Esophagus muscularis mucosa (tissue), 4 donors: ENCODE measurements at places on chromosomes 2 and 18. TPM values are rescaled to one million over a fixed set of nuclear protein-coding genes. Genes with fewer than 3 reads are reported as not detected.

DNA sequence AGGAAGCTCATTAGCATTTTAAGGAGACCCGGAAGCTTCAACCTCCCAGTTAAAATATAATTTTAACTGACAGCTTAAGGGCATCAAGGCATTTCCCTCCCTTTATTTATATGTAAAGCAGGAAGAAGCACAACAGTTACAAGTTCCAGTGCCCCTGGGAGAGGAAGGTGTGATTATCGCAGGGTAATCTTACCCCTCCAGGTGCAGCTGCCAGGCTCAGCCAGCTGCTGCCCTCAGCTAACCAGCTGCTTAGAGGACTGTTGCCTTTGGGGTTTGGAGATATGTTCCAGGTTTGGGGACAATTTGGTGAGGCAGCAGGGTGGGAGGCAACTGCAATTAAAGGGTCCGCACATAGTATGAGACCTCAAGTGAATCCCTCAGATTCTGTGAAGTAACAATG lies 55.3 kb upstream of the SETBP1 start:
- DNase-seq = no peak

DNA sequence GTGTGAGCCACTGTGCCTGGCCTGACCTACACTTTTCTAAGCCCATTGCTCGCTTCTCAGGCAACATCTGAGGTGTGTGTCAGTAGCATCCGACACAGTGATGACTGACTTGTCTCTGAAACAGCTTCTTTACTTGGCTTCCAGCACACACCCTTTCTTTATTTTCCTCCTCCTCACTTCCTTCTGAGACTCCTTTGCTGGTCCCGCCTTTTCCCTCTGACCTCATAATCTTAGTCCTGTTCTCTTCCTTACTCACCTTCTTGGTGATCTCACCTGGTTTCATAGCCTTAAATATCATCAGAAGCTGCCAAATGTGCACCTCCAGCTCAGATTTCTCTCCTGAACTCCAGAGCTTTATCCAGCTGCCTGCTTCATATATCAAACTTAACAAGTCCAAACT lies 66.6 kb upstream of the PELI1 start:
- no peak for DNase-seq

DNA sequence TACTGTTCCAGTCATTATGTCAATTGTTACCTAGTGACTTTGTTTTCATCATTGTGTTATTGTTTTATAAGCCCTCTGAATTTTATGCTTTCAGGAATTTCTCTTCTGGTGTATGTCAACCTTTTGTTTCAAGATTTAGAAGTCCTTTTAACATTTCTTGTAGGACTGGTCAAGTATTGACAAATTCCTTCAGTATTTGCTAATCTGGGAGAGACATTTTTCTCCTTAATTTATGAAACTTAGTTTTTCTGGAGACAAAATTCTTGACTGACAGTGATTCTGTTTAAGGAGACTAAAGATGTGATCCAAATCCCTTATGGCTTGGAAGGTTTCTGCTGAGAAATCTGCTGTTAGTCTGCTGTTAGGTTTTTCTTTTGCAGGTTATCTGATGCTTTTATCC lies 84.9 kb upstream of the NT5C1B start:
- no peak for DNase-seq

DNA sequence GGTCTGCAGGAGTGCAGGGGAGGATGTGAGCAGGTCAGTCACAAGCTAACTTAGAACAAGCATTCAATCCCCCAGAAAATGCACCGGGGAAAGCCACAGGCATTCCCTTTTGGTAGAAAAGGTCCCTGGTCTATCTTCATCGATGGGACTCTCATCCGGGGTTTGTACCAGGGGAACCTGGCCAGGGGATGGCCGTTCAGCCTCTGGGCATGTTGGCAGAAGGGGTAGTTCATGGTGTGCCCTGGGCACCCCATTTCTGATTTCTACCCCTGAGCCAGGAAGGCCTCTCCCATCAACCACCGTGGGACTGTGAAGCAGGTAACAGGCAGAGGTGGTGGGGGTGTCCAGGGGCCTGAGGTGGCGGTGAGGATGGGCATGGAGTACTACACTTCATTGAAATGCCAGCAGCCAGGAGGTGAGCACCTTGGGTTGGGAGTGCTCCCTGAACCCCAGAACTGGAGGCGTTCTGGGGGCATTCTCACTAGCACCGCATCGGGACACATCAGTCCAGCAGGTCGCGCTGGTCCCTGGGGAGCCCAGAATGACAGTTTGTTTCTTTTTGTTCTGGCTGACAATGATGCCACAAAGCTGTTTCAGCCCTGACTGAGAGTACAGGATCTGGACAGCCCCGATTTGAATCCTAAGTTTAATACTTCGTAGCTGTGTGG lies 172.3 kb downstream of the SMAD7 start:
- DNase-seq = no peak

DNA sequence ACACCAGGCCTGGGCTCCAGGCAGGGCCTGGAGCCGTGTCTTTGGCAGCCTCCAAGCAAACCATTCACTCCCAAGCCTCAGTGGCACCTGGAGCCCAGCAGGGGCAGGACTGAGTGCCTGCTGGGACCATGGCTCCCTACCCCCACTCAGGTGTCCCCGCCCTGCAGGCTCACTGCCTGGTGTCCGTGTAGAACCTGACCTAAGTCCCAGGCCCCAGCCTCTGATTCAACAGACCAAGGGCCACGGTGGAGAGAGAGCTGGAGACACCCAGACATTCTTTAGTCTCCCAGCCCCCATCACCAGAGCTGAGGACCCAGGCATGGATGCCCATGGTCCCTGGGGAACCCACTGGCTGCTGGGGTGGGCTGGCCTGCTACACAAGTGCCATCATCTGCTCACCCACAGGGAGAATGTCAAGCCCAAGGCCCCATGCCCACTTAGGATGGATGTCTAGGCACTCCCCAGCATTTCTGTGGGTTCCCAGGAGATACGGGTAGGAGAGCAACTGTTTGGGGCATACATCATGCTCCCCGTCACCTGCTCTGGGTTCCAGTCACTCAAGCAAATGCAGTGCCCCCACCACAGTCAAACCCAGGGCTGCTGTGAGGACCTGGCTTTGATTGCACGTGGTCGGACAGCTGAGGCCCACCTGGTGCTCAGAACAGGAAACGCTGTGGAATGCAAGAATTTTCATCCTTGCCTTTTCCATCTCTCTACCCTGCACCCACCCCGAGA lies 42.9 kb upstream of the ATG16L1 start:
- no peak for DNase-seq

- no peak for DNase-seq
Observed at GRCh38 chr2:160322320-160322719, 122.2 kb upstream of the ITGB6 start.

DNA sequence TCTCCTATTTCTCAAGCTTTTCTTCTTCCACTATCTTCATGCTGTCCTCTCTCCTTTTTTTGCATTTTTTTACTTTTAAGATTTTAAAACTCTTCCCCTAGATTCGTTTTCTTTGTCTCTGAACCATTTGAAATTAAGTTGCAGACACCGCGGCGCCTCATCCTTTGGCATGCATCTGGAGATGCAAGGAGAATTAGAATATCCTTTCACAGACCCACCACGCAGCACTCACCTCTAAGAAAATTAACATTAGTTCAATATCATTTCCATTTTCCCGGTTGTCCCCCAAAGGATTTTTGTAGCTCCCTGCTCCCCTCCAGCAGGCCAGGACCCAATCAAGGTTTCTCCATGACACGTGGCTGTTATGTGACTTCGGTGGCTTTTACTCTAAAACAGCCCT lies 88.8 kb downstream of the C1QL2 start:
- no peak for DNase-seq

DNA sequence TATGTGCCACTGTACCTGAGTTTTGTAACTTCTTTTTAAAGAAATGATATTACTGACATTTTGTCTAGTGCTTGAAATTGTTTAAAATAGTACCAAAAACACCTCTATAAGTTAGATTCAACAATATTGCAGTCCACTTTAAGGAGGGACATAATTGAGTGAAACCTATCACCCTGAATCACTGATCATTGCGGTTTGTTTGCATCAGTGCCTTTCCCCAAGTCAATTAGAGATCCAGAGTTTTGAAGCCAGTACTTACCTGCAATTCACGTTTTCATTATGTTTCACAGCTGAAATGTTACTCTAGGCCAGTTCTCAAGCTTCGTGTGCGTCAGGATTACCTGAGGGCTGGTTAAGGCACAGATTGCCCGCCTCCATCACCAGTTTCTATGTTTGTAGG lies 26.6 kb upstream of the DLX1 start:
- no peak for DNase-seq

GRCh38 chr18:48814490-48815178 lies 136.1 kb downstream of the SMAD7 start:
- DNase-seq = no peak

GRCh38 chr2:88236666-88237065 lies 66.5 kb downstream of the THNSL2 start:
- DNase-seq = no peak

DNA sequence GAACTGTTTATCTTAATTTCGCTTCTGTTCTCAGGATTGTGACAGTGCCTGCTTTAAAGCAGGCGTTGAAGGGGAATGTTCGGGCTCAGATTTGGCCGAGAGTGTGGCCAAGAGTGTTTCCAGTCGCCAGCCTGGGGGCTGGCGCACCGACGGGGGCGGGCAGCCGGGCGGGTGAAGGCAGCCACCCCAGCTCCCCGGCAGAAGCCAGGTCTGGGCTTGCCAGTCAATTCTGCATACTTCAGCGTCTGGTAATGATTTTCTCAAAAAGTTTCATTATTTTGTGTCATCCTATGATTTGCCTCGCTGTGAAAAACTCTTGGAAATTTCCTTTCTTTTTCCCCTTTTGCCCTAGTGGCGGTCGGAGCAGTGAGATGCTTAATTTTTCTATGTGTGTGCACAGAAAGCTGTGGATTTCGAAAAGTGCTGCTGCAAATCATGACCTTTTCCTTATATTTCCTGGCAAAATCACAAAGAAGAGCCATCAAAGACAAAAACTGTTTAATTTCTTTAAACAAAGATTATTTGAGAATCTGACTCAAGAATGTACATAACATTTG lies 856 bp downstream of the FAM228A start:
- DNase-seq = no peak

DNA sequence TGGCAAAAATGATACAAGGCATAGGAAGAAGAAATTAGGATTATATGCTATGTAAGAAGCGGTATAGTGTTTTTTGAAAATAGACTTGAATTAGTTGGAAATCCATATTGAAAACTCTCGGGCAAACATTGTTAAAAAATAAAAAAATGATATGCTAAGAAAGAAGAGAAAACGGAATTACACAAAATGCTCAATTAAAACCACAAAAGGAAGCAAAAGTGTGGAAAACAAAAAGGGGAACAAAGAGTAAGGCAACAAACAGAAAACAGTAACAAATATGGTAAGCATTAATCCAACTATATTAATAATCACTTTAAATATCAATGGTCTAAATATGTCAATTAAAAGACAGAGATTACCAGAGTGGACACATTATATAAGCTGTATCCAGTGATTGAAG lies 58.4 kb downstream of the TXNL1 start:
- DNase-seq = no peak

GRCh38 chr2:160220545-160221009 lies 20.5 kb upstream of the ITGB6 start:
- DNase-seq = no peak

DNA sequence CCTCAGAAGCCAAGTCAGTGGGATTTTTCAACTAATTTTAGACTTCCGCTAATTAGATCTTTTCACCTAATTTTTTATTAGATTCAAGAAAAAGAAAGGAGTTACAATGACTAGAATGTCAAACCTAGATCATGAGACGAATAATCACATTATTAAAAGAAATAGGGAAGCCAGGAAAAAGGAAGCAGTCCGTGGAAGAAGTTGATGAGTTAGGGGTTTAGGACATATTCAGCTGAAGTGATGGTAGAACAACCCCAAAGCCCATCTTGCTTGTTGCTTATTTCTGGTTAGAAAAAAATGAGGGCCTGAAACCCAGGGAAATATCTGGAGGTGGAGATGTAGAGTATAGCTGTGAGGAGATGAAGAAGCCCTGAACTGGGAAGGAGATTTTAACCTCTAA lies 8.0 kb downstream of the KLF7 start:
- DNase-seq = no peak

DNA sequence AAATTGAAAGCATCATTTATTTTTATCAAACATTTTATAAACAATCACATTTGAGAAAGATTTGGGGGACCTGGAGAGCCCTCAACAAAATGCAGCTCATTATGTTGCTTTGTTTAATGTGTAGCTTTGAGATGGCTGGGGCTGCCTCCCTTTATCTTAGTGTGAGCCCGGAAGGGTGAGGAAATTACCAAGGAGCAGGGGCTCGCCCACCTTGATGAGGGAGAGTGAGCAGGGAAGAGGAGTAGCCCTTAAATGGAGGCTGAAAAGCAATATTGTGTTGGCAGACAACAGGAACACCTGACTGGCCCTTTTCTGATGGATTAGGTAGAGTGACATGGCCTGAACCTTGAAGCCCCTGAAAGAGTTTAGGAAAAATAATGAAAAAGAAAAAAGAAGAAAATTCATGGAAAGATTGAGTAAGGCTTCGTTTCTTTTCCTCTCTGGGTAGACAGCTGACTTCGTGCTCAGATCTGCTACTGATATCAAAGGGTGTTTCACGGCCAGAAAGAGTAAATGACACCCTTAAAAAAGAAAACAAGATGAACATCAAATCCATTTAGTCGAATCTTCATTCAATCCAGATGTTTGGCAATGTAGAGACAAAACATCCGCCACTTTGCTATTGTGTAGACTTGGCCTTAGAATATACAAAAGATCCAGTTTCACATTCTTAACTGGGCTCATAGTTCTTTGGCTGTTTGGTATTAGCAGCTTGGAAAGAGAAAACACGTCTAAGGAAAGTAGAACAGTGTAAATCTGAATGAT lies 206.5 kb upstream of the TCF4 start:
- peak; percentile 82 for DNase-seq

GRCh38 chr2:241386519-241386918 lies 30.4 kb downstream of the FARP2 start:
- no peak for DNase-seq

GRCh38 chr2:218400167-218400929 lies 680 bp downstream of the CTDSP1 start:
- DNase-seq = no peak

- peak; percentile 53 for DNase-seq
Observed at GRCh38 chr18:57447154-57447621, 12.0 kb downstream of the ONECUT2 start.

DNA sequence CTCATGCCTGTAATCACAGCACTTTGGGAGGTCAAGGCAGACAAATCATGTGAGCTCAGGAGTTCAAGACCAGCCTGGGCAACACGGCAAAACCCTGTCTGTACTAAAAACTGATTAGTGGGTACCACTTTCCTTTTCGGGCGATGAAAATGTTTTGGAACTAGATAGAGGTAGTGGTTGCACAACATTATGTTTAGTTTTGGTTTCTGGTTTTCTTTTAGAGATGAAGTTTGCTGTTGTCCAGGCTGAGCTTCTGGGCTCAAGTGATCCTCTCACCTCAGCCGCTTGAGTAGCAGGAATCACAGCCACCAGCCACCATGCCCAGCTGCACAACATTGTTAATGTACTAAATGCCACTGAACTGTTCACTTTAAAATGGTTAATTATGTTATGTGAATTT lies 27.6 kb downstream of the AAK1 start:
- DNase-seq = no peak

- no peak for DNase-seq
Observed at GRCh38 chr2:167157523-167157922, 269.2 kb downstream of the XIRP2 start.

GRCh38 chr2:207046724-207047123 lies 107.4 kb downstream of the CPO start:
- no peak for DNase-seq

GRCh38 chr2:241879326-241879725 lies 9.8 kb downstream of the RTP5 start:
- no peak for DNase-seq

Gene CXCR4
- 5.9 TPM for total RNA-seq

Gene POTEE
- not detected for total RNA-seq

Gene MALL
- total RNA-seq = 16.0 TPM

Gene CCDC150
- 0.58 TPM for total RNA-seq

Gene C1QL2
- not detected for total RNA-seq

Gene HNMT
- total RNA-seq = 19.8 TPM

Gene ACTG2
- 4,013 TPM for total RNA-seq

Gene CHRNG
- total RNA-seq = not detected

Gene ITGB6
- total RNA-seq = 0.17 TPM
